ENCODE measurements at places on chromosomes 11 and 22. TPM values are rescaled to one million over a fixed set of nuclear protein-coding genes. Genes with fewer than 3 reads are reported as not detected.
A peak's percentile ranks its signal among the peaks of the same experiment; 100 is the strongest.

GRCh38 chr11:117713538-117713991, 83.5 kb downstream of the DSCAML1 start:
- DNase-seq, result no peak

OR4C46 gene
- polyA plus RNA-seq, result not detected

DNA sequence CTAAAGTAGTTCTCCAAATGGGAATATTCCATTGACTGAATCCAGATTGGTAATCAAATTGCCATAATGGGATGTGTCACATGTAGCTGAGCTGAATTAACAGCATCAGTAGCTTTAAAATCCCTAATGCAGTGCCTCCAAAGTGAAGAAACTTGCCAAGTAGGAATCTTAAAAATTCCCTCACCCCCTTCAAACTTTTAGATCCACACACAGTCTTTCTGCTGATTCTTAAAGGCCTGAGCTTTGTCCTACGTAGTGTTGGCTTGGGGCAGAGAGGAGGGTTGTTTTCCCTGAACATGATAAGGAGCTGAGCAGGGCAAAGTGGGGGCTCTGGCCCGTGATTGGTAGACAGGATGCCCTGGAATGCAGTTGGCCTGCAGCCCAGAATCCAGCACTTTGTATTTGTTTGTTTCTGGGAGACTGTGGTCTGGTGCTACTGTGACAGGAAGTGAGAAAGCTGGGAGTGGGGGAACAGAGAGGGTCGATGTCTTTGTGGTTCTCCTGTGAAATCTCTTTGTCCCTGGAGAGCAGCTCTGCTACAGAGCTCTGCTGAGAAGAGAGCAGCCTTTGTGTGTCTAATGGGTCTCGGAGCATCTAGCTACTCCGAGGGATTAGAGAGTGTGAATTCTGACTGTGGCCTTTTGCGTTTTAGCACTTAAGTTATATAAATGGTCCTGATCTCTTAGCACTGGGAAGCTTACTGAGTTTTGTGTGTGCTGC, 16.9 kb downstream of the CTNND1 start:
- DNase-seq, result no peak

GLYAT gene
- polyA plus RNA-seq, result not detected

GRCh38 chr22:19659805-19660345, 54.4 kb upstream of the SEPTIN5 start:
- DNase-seq, result no peak

GRCh38 chr11:121717296-121717695, 264.5 kb upstream of the SORL1-AS1 start:
- DNase-seq, result no peak

DNA sequence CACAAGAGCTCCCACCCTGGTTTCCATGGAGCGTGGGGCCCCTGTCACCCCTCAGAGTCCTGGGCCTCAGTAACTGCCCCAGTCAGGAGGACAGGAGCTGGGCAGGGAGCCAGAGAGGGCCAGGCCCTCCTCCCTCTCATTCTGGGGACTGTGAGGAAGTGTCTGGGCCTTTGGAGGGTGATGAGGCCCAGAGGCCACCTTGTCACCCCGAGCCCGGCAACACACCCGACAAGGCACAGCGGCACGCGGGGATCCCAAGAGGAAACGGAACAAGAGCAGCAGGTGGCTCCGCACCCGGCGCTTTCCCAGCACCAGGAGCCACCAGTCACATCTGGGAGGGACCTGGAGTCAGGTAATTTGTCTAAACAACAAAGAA, 72.1 kb downstream of the CELSR1 start:
- DNase-seq, result no peak

ZDHHC13 gene
- 9.6 TPM for polyA plus RNA-seq

DNA sequence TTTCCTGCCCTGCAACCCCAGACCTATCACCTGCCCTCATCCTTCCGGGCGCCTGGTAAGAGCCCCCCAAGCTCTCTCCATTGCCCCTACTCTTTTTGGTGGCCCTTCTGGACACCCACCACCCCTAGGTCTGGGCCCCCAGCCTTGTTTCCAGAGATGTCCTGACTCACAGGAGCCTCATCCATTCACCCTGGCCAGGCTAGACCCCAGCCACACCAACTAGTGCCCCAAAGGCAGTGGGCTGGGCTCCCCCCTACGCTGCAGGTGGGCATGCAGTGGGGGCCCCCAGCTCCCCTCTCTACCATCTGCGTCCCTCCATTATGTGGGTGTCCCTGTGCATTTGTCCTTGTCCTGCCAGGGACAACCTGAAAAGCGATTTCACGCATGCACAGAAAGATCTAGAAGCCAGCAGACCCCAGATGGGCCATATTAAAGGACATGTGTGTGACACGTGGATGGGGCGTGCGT, 1.4 kb downstream of the MRGPRF start:
- no peak for DNase-seq

- DNase-seq, result no peak
Measured at GRCh38 chr11:12540913-12541582, 133.2 kb upstream of the TEAD1 start.

GRCh38 chr11:2295971-2296912, 5.5 kb downstream of the C11orf21 start:
- DNase-seq, result peak; percentile 9

DNA sequence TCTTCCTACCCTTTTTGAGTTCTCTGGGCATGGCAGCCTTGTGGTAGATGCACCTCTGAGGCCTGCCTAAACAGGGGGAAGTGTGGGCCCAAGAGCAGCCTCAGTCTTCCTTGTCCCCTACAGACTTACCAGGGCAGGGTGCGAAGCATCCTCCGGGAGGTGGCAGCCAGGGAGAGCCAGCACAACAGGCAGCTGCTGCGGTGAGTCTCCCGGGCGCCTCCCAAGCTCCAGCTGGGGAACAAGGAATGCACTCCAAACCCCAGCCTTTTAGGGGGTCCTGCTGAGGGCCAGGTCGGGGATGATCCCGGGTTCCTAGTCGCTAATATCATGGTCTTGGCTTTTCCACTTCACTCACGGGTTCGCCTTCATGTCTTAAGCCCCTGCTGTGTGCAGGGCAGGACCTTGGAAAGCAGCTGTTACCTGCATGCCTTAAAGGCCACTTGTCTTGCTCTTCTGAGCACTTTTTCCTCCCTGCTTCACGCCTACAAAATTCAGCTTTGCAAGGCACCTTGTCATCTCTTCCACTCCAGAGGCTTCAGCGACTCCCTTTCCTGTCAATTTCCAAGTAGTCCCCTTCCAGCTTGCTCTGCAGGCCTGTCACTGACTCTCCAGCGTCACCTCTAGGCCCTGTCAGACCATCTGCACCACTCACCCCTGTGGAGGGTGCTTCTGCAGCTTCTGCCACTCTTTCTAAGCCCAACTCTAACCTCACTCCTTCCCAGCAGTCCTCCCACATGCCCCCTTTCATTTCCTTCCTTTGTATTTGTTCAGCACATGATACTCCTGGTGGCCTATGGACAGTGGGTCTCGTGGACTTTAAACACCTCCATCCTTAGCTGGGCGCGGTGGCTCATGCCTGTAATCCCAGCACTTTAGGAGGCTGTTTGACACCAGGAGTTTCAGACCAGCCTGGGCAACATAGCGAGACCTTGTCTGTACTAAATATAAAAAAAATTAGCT, 57.0 kb downstream of the PISD start:
- no peak for DNase-seq

DNA sequence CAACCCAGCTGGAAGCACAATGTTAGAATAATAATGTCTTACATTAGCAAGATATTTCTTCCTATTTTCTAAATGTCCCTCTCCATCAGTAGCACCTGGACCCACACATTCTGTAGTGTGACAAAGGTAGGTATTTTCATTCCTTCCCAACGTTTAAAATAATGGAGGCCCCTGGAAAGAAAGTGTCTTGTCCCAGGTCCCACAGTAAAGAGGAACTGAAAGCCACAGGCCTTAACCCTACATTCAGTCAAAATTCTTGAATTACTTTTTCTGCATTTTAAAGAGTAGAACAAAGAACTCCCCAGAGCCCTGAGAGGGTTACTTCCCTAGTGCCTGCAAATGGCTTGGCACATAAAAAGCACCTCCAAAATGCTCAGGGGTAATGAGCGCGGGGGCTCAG, 26.3 kb downstream of the OPCML start:
- DNase-seq, result no peak

DNA sequence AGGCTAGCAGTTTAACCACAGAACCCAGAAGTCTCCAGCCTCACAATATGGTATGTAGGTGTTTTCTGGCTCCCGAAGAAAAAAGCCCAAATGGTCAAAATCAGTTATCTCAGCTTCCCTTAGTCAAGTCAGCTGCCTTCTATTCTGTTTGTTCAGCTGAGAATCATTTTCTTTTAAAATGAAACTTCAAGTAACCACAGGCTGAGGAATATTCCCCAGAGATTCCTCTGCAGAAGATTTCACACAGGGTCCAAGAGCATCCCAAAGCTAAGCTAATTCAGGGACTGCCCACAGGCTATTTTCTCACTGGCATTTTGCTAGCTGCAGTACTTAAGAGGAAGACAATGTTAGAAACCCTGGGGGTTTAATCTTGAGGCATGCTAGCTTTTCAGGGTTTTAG, 977.0 kb upstream of the CHORDC1 start:
- DNase-seq, result no peak

OR8G5 gene
- not detected for polyA plus RNA-seq

DNA sequence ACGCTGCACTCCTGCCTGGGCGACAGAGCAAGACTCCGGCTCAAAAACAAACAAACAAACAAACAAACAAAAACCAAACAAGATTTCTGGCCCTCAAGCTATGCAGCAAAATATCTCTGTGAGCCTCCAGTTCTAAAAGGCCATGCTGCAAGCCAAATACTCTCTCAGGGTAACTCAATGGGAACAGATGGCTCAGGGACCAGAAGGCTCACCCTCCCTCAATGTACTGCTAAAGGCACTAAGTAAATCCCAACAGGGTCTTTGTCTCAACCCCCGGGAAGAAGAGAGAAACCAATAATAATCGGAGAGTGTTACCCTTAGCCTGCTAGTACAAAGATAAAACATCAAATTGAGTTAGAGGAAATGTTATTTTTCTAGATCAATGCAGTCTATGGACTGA, 119.7 kb upstream of the ZC3H12C start:
- DNase-seq, result no peak

OR52D1 gene
- polyA plus RNA-seq, result not detected

MTMR3 gene
- 14.2 TPM for polyA plus RNA-seq

PCF11 gene
- 36.4 TPM for polyA plus RNA-seq

- DNase-seq, result no peak
Measured at GRCh38 chr11:130071211-130071712, 1.6 kb downstream of the APLP2 start.

- DNase-seq, result peak; percentile 17
Measured at GRCh38 chr11:112113539-112114457, 27.1 kb downstream of the SDHD start.

DNA sequence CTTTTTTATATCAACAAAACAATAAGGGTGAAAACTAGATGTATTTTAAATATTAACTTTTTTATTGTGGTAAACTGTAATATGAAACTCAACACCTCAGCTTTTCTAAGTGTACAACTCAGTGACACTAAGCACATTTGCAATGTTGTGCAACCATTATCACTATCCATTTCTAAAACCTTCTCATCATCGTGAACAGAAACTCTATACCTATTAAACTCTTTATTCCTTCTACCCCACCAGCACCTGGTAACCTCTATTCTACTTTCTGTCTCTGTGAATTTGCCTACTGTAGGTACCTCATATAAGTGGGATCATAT, 9.4 kb downstream of the HORMAD2 start:
- DNase-seq, result no peak

RCOR2 gene
- polyA plus RNA-seq, result not detected

DNA sequence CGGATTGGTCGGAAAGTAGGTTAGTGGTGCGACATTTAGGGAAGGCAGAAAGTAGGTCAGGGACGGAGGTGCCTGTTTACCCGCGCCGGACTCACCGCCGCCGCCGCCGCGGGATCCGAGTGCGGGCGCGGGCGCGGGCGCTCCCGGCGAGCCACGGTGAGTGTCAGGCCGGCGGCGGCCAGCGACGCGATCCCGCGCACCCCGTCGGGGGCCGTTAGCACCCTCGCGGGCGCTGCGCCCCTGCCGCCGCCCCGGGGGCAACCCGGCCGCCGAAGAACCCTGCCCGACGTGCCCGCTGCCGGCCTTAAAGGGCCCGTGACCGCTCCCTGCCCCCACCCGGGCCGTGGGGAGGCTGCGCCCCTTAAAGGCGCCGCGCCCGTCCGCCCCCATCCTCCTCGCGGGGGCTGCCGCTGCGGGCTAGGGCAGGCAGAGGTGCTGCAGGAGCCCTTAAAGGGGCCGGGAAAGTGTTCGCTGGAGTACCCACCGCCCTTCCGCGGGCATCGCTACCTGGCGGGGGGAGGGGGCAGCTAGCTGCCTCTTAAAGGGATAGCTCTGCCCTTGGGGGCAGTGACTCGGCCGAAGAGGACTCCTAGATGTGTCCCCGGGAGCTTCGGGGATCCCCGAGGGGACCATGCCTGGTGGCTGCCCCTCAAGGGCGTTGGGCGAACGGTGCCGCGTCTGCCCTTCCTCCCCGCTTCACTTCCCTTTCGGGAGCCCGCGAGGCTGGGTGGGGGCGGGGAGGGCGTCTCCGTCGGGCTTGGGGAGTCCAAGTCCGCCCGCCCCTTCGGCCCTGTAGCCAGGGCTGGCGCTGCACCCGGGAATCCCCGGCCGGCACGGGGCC, at the start of gene BMAL1:
TSS of gene BMAL1 (plus strand) at position 23 of the 841 bp plus-strand sequence. CDS start 76,519 bp downstream, outside the sequence.
- DNase-seq, result peak; percentile 62

P2RY2 gene
- not detected for polyA plus RNA-seq

- no peak for DNase-seq
Measured at GRCh38 chr11:32438346-32438865, 3.1 kb upstream of the WT1 start.

MRPL21 gene
- polyA plus RNA-seq, result 133 TPM

DNA sequence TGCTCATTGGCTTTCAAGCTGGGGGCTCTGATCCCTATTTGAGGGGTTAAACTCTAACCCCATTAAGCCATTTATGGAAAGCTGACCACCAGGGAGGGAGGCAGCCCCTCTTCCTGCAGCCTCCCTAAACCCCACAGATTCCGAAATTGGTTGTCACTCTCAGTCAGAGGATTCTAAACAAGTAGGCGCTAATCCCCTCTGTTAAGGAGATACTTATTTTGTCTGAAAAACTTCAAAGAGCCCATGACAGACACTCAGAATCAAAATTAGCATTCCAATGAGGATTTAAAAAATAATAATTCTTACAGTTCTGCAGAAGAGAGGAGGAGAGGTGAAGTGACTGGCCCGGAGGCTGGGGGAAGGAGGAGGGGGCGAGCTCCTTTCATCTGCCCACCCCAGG, 69.7 kb upstream of the LMO1 start:
- no peak for DNase-seq

DNA sequence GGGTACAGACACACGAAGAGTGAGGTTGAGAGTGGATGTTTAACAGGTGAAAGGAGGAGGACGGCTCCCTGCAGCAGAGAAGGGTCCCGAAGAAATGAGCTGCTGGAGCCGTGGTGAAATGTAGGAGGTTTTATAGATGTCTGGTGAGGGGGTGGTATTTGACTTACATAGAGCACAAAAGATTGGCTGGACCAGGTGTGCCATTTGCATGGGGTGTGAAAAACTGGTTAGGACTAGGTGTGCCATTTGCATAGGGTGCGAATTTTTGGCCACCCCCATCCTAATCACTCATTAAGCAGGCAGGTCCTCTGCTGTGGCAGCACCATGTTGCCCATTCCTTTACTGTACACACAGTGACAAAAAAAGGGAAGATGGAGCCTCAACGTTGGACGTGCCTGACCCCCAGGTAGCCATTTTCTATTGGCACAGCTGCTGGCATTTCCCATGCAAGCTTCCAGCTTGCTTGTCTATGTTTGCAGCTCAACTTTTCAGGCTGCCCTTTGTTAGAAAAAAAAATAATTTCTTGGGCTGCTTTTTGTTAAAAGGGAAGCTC, 581.7 kb upstream of the B3GAT1 start:
- DNase-seq, result no peak

MMP13 gene
- polyA plus RNA-seq, result not detected

GRCh38 chr22:46075764-46076531, 74.4 kb upstream of the PPARA start:
- no peak for DNase-seq
